Nucleus accumbens (tissue), 56 donors: ENCODE measurements at places on chromosomes 7 and 10.

DNA sequence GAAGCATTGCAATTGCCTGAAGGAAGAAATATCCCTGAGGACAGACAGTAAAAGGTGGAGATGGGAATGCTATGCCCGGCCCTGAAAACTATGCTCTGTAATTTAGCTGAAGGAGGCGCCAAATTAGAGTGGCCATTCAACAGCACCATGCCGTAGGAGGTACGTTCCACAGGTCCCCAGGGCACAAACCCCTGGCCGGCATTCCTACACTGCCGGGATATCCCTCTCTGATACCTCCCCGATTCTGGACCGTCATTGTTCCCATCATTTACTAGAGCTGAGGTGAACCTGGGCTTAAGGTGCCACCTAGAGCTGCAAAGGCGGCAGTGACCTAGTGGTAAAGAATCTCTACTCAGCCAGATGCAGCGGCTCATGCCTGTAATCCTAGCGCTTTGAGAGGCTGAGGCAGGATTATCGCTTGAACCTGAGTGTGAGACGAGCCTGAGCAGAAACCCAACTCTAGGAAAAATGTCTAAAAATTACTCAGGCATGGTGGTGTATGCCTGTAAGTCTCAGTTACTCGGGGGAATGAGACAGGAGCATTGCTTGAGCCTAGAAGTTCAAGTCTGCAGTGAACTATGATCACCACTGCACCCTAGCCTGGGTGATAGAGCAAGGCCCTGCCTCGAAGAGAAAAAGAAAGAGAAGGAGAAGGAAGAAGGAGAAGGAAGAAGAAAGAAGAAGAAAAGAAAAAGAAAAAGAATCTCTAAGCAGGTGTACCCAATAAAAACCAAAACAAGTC is 53.0 kb upstream of the TNKS2 start:
- DNase-seq: no peak

DNA sequence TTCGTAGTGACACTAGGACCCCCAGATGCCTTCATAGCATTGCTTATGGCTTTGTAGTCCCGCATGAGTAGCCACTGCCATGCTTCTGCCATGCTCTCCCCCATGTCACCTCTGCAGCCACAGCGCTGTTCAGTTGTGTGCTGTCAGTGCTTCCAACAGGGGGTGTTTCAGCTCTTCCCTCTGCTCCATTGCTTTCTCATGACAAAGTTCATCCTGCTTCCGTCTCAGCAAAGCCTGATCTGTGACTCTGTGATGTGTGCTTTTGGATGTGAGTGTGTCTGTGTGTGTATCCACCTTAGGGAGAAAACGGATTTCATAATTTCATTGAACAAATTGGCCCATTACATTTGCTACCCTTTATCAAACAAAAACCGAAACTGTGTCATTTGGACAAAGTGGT is 134.9 kb upstream of the SAMD8 start:
- DNase-seq: no peak

DNA sequence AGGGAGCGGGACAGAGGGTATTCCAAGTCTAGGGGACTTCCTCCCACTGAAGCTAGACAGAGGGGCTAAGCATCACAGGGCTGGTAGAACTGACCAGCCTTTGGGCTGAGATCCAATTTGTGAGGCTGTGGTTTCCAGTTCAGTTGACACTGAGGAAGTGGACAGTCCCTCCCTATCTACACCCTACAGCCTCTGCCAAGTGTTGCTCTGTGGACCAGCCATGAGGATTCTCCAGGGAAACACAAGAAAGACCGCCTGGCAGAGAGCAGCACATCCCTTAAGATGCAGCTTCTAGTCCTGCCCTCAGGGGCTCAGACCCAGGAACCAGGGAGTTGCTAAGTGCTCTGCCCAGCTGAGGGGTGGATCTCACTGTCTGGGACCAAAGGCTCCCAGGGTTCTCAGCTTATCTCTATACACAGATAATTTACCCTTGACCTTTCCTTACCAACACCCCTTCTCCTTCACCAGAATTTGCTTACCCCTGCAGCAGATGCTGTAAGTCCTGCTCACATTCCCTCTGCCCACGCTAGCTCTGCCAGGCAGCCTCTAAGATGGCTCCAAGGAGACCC is 252.0 kb downstream of the SKIDA1 start:
- DNase-seq: no peak

DNA sequence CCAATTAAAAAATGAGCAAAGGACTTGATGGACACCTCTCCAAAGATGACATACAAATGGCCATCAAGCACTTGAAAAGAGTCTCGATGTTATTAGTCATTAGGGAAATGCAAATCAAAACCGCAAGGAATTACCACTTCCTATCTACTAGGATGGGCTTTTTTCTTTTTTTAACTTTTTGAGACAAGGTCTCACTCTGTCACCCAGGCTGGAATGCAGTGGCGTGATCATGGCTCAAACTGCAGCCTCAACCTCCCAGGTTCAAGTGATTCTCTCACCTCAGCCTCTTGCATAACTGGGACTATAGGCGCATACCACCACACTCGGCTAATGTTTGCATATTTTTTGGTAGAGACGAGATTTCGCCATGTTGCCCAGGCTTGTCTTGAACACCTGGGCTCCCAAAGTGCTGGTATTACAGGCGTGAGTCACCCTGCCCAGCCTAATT is 13.6 kb downstream of the NKX1-2 start:
- DNase-seq: no peak

GRCh38 chr10:6200734-6201515 is 1.8 kb upstream of the PFKFB3 start:
- peak; percentile 59 for DNase-seq

DNA sequence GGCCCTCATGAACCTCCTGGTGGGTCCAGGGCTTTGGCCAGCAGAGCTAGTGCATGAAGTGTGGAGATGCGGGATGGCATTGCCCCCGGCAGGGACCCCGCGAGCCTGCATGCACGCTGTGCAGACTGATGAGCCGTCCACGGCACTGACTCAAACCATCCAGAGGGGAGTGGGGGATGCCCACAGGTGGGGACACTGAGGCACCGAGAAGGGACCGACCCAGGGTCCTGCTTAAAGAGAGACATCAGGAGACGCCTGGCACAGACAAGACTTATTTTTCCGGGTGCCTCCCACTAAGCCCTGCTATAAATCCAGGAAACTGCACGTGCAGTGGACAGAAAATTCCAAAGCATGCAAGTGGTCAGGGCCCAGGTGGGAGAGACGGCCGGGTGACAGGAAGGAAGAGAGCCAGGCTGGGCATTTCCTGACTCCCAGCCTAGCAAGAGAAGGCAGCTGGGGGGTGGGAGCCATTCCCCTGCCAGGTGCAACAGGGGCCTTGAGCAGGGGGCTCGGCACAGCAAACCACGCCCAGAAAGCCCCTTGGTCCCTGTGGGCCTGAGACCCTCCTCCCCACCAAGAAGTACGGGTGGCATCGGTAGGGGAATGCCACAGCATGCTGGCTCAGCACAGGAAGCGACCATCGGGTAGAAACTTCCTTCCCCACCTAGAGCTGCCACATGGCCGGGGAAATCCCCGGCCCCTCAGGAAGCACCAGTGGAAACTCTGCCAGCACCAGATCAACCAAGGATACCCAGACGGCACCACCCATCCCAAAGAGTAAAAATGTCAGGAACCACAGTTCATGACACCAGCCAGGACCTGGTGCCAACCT is 91.5 kb downstream of the FOXL3 start:
- no peak for DNase-seq

DNA sequence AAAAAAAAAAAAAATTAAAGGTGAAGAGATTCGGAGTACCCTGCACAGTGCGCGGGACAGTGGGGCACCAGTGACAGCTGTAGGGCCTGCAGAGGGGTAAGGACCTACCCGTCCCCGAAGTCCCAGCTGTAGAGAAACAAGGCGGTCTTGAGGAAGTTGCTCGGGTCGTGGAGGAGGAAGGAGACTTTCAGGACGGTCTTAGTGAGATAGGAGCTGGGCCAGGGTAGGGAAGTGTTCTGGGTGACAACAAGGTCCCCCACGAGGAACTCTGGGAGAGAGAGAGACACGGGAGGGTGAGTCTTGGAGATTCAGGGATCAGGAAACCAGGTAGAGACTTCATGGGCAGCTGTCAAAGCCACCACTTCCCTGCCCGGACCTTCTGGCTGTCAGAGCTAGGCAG is 9.7 kb downstream of the TMEM130 start:
- DNase-seq: no peak

- no peak for DNase-seq
Observed at GRCh38 chr10:31374146-31374696, 55.2 kb downstream of the ZEB1 start.

- DNase-seq: no peak
Observed at GRCh38 chr7:154943906-154944305, 59.0 kb downstream of the PAXIP1 start.

DNA sequence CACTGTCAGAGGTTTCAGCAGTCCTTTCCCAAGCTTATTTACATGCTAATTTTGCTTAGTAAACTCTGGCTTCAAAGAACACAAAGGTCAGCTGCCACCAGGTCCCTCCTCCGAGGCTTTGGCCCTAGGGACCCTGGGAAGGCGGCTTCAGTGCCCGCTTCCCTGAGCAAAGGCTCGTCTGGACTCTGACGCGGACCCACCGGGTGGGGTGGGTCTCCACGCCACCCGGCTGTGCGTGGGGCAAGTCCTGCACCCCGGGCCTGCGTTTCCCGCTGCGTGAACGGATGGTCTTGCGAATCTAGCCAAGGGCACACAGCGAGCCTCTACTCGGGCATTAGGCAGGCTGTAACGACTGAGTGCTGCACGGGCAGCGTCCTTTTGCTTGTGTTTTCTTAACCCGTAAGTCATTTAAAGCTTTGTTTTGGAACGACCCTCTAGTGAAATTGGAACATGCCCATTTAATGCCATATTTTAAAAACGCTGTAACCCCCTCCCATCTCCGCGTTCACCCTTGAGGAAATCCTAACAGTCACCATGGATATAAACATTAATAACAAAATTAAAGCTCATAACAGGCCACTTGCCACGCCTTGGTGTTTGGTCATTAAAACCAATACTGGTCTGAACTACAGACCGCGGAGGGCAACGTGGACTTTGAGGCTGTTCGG is 828 bp downstream of the BNIP3 start:
- DNase-seq: no peak

- no peak for DNase-seq
Observed at GRCh38 chr7:8386926-8387550, 46.4 kb upstream of the NXPH1 start.

DNA sequence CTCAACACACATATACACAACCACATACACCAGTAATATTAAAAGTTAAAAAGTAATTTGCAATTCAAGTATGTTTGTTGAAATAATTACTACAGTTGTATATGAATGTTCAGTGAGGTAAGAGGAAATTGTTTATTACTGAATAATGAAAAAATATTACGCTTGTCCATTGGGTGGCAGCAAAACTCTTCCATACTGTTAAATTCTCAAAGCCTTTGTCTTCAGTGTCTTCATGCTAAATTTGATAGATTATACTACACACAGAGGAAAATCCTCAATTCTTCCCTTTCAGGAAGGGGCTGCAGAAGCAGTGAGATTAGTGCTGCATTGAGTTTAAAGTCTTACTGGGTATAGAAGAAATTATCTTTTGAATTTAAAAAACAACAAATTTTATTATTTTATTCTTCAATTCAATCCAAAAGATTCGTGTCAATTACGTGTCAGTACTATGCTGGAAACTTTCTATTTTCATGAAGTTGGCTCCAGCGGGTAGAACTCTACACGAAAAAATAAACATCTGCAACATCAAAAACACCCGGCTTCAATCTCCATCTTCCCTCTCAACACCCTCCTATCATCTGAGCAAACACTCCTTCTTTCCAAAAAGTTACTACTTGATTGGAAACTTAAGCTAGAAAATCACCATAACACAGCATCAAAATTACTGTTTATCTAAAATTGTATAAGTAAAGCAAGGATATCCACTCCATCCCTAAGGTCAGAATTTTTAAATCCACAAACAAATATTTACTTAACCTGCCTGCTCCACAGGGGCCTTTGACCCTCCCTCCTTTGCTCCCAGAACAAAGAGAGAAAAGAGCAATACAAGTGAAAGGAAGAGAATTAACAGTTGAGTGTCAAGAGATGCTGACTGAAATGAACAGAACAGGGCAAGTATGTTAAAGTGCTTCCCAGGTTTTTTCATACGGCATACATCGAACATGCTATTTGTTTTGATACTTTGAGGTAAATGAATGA is 37.0 kb upstream of the TES start:
- no peak for DNase-seq

DNA sequence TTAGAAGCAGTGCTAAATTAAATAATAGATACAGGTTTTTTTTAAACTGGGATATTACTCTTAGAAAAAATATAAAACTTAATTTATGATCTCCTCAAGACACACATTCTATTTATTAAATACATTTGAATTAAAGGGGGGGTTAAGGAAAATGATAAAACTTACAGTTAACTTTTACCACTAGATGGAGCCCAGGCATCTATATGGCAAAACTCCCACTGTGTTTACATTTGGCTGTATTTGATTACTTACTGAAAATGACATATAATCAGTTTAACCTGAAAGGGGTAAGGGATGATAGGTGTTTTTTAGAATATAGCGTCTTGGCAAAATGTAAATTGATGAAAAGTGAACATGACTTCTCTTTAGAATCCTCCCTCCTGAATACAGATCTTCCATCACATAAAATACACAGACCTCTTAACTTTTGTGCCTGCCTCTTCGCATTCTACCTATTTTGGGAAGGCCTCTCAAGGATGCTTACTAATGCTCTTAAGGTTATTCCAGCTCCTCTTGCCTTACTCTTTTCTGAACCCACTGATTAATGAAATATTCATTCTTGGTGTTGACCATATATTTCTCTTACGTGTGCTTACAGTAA is 235.7 kb downstream of the AGMO start:
- no peak for DNase-seq

DNA sequence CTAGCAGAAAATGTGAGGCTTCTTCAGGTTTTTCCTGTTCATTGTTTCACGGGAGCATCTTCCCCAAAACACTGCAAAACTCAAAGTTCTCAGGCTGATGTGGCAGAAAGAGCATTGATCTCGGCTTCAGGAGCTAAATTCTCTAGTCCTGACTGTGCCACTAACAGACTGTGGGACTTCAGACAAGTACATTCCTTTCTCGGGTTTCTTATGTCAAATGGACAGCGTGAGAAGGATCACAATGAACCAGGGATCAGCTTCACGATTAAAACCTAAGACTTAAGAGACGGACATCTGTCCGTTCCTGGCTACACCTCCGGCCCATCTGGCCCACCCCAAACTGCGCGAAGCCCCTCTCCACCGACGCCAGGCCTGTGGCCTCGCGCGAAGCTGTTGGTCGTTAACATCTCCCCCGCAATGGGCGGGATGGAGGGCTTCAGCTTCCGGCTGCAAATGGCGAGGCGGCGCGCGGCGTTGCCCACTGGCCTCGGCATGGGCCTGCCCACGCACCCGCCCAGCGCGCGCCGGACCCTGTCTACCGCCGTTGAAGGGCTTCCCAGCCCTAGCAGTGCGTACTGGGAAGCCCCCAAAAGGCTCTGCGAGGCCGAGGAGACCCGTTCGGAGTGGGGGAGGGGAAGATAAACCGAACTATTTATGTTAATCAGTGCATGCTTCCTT is 549 bp upstream of the DDX50 start:
- peak; percentile 94 for DNase-seq
